ENCODE measurements at places on chromosomes 3 and 15.

DNA sequence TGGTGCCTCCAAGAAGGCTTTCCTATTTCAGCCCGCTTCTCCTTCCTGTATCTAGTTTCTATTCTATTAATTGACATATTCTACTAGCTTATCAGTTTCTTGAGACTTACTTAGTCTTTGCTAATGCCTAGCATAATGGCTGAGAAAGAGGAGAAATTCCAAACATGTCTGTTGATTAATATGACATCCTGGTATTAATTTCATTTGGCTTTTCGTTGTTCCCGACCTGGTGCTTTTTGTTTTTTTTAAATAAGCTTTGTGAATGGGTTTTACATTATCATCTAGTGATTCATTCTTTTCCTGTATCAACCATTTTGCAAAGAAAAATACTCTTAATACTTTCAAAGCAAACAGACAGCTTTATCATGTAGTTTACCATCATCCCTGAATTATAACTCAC lies 13.1 kb downstream of the WDR53 start:
- DNase-seq, result no peak

DNA sequence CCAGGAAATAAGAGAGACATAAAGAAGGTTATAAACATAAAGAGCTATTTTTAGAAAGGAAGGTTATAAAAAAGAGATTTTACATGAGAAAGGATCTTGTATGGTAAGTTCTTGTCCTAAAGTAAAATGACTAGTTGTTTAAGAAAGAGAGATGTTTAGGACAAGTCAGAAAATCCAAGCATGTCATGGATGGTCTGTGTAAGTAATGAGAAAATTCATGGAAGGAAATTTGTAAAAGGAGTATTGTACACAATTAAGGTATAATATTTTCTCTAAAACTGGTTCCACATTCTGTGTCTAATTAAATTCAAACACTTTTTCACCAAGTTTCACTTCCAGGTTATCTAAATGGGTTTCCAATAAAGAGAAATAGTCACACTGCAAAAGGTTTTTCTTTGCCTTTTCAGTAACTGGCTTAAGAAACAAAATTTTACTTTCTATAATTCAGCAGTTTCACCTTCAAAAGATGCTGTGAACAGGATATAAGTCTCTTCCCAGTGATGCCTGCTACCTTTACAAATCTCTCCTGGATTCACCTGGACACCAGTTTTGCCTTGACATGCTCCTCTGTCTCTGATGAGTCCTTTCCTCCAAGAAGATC lies 455.7 kb downstream of the ZIC1 start:
- no peak for DNase-seq

DNA sequence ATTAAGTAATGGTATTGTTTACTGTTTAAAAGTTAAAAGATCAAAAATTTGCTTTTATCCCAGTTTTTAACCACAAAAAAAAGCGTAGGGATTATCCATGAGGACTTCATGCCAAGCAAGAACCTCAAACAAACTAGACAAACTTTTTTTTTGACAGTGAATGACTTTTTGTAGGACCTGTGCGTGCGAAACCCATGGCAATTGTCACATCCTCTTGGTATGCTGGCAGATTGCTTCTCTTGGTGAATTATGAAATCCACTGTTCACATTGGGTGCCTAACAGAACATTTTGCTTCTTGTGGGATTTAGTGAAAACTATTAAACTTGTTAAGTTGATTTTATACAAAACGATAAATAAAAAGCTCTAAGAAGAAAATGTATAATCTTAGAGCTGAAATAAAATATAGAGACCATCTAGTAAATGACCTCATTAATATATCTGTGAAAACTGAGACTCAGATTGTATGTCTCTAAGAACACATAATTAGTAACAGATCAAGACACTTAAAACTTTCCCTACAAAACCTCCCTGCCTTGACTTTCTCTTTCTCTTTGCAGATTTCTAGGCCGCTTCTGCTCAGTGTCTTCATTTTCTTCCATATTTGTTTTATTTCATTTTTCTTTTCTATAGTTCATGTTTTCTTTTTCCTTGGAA lies 87.3 kb upstream of the CGNL1 start:
- DNase-seq, result no peak

- DNase-seq, result no peak
Observed at GRCh38 chr15:62807539-62808130, 234.9 kb upstream of the TPM1 start.

DNA sequence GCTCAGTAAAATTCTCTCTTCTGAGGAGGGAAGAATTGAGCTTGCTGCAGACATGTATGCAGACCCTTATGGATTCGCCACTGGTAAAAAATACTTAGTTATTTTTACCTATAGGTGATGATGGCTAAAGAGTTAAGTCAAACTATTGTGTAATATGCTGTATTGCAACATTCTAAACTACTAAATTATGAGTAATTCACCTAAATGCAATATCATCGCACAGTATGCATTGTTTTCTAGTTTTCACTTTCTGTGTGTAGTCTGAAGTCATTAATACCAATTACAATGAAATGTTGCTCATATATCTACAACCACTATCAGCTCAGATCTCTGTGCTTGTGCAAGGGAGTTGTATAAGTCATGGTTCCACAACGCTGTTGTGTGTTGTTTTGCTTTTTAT lies 48.7 kb upstream of the ROBO2 start:
- DNase-seq, result no peak

GRCh38 chr3:105458518-105459215 lies 92.0 kb downstream of the ALCAM start:
- no peak for DNase-seq

GRCh38 chr15:88865498-88866099 lies 29.7 kb downstream of the HAPLN3 start:
- DNase-seq, result no peak
